Activated CD4-positive, alpha-beta T cell treated with anti-CD3 and anti-CD28 coated beads, Interleukin-2, amount 50 U/mL, for 1 hour (primary cell): ENCODE measurements at places on chromosomes 2 and 18.

GRCh38 chr2:105760639-105761337 is 16.1 kb downstream of the NCK2 start:
- DNase-seq, result no peak

- no peak for DNase-seq
Observed at GRCh38 chr2:120480346-120480902, 134.5 kb downstream of the INHBB start.

DNA sequence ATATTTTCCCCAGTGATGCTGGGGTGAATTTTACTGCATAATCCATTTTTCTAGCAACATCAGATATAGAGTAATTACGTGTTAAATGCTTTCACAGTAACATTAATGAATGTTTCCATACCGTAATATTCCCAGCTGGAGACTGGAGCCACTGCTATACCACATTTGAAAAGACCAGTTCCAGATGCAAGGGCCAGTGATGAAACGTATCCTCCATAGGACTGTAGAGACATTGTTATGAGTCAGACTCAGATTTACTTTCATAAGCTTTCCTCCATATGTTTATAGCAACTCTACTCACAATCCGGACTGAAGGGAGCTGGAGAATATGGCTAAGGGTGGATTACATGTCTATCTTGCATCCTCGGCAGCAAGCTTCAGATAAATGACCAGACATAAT is 22.7 kb upstream of the GCG start:
- no peak for DNase-seq

- no peak for DNase-seq
Observed at GRCh38 chr2:105290981-105291660, 38.4 kb downstream of the TGFBRAP1 start.

- DNase-seq, result no peak
Observed at GRCh38 chr18:48536516-48536915, 2.3 kb upstream of the CTIF start.

- peak; percentile 10 for DNase-seq
Observed at GRCh38 chr18:37270038-37270665, 295.4 kb downstream of the CELF4 start.

DNA sequence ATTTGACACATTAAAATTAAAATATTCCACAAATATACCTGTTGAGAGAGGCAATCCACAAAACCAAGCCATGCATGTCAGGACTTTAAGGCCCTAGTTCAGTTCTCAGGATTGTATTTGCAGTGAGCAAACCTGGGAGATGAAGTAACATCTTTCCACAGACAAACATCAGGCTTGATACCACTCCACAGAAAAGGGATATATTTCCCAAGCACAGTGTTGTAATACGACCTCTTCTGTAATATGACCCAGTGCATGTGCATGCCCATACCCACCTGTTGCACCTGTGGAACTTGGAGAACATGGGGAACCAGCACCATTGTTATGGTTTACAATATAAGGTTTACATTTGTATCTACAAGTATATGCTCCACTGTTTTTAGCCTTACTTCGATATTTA is 184.0 kb downstream of the PDE11A start:
- DNase-seq, result no peak

- peak; percentile 33 for DNase-seq
Observed at GRCh38 chr2:219109471-219109870, 48.8 kb upstream of the IHH start.

GRCh38 chr2:73979686-73980085 is 5.0 kb upstream of the TET3 start:
- DNase-seq, result no peak

- DNase-seq, result no peak
Observed at GRCh38 chr2:10241641-10242430, 60.9 kb upstream of the HPCAL1 start.

- DNase-seq, result no peak
Observed at GRCh38 chr2:217195658-217196446, 336.0 kb upstream of the TNP1 start.

- DNase-seq, result no peak
Observed at GRCh38 chr2:68756178-68756577, 21.6 kb downstream of the ARHGAP25 start.

GRCh38 chr2:136004965-136005364 is 19.5 kb upstream of the DARS1 start:
- no peak for DNase-seq

- DNase-seq, result no peak
Observed at GRCh38 chr18:892316-892715, 12.4 kb upstream of the ADCYAP1 start.
